ENCODE measurements at places on chromosomes 3 and 15.

DNA sequence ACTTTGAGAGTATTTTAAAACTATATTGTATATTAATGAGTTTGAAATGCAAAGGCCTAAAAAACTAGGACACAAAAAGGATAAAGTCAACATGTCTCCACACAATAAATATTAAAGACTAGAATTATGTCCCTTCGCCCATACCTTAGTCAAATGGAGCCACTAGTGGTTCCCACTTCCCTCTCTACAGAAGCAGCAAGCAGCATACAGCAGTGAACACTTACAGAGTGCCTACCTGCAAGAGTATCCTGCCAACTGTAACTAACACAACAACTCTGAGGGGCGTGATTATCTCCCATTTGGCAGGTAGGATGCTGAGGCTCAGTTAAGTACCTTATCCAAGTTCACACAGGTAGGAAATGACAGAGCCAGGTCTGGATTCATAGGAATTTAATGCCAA lies 17.2 kb downstream of the DYNC1LI1 start:
- no peak for DNase-seq

GRCh38 chr3:58296269-58296668 lies 9.8 kb upstream of the RPP14 start:
- peak; percentile 65 for DNase-seq

DNA sequence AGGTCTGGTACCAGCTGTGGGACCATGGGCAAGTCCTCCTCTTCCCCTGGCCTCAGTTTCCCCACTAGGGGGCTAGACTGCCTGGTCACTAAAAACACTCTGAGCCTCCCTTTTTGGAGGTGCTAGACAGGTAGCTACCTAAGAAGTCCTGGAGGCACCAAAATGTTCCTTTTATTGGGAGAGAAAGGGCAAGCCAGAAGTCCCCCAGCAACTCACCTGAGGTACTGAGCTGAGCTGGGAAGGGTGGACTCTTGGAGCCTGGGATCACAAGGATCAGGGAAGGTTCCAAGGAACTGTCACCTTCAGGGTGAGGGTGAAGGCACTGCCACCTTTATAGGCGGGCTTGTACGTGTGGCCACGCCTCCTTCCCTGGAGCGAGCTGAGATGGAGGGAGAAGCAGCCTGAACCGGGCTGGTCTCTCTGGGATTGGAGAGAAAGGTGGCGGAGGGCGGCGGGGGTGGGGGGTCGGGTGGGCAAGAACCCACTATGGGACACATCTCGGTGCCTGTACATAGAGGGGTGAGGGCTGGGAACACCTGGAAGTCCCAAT lies at the start of gene CYP1A1:
CYP1A1 (minus strand) TSS at position 304 of the 550 bp plus-strand sequence. CDS start 2,431 bp downstream, outside the sequence.
- no peak for DNase-seq

GRCh38 chr3:134294302-134295280 lies 43.9 kb upstream of the RYK start:
- no peak for DNase-seq

- DNase-seq, result no peak
Measured at GRCh38 chr3:71714595-71714994, 10.6 kb downstream of the EIF4E3 start.

DNA sequence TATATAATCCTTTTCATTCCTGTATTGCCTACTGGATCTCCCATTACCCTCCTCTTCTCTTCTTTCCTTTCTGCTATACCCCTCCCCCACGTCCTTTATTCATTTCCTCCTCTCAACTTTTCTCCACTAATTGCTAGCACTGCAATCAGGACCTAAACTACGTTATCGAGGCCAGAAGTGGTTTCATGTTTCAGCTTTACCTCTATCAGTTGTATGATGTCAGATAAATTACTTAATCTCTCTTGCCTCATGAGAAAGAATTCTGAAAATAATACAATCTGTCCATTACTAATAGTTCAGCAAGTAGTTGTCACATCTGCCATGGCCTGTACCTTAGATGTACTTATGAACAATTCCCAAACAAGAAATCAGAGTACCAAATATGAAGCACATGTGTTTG lies 10.6 kb downstream of the POPDC2 start:
- no peak for DNase-seq

GRCh38 chr3:27281671-27282150 lies 87.5 kb downstream of the NEK10 start:
- DNase-seq, result no peak

- DNase-seq, result no peak
Measured at GRCh38 chr3:33694944-33695343, 23.1 kb downstream of the CLASP2 start.
